ENCODE measurements at places on chromosomes 3 and 15.

DNA sequence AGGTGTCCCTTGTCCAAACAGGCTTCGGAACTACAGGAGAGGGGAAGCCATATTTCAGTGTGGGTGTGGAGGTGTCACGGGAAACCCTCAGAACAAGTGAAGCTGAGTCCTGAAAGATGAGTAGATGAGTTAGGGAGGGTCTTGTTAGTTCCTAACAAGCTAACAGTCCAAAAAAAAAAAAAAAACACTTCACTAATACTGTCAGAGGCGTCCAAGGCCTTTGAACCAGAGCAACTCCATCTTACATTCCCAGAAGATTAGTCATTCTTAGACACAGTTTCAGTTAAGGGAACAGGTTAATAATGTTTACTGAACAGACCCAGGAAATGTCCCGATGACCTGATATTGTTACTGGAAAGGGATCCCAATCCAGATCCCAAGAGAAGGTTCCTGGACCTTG lies 7.0 kb upstream of the ATP8B4 start:
- no peak for DNase-seq

- DNase-seq = no peak
These were observed 22.5 kb upstream of the HCN4 start for GRCh38 chr15:73391128-73391872.

DNA sequence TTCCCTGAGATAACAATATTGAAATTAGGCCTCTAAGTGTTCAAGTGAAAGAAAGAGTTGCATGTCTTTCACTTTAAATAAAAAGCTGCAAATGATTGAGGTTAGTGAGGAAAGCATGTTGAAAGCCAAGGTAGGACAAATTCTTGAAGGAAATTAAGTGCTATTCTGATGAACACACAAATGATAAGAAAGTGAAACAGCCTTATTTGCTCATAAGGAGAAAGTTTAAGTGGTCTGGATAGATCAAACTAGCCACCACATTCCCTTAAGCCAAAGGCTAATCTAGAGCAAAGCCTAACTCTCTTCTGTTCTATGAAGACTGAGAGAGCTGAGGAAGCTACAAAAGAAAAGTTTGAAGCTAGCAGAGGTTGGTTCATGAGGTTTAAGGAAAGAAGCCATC lies 36.1 kb downstream of the CRTC3 start:
- no peak for DNase-seq

DNA sequence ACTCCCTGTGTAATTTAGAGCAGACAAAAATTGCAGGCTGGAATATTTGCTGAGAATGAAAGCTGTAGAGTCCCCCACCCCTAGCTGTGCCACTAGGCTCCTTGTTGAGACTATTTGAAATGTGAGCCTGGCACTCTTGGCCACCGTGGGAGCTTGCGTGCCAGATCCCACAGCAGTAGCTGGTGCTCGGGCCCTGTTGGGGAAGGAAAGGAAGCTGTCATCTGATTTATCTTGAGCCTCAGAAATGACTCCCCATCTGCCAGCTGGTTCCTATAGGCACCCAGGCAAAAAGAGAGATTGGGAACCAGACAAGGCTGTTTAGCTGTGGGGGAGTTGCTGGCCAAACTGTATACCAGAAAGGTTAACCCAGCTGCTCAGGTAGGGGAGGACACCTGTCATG lies 23.4 kb upstream of the CLEC3B start:
- no peak for DNase-seq

GRCh38 chr3:68919000-68919399 lies 13.3 kb downstream of the TAFA4 start:
- DNase-seq = peak; percentile 58

DNA sequence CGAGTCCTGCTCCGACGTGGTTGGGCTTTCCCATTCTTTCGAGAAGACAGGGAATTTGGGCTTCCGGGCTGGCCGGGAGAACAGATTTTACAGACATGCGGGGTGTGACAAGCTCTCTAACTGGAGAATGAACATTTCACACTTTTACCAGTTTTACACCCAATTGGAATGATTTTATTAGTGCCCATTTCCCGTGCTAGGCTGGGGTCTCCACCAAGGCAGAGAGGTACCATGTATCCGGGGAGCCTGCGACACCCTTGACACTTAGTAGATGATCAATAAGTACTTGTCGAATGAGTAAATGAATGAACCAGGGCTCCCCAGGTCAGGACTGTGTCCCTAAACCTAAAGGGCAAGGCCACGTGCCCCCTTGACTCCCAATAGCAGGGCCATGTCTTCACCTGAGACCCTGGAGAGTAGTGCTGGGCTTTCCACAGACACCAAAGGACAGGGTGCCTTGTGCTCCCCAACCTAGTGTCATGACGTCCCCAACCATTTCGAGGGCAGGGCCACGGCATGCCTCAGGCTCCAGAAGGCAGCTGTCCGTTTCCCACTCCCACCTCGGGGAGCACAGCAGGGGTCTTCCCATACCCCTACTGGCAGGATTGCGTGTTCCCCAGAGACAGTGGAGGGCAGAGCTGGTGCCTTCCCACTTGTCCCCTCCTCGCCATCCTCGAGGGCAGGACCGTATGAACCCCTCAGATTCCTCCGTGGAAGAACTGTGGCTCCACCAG lies 679 bp upstream of the MYD88 start:
- peak; percentile 55 for DNase-seq

DNA sequence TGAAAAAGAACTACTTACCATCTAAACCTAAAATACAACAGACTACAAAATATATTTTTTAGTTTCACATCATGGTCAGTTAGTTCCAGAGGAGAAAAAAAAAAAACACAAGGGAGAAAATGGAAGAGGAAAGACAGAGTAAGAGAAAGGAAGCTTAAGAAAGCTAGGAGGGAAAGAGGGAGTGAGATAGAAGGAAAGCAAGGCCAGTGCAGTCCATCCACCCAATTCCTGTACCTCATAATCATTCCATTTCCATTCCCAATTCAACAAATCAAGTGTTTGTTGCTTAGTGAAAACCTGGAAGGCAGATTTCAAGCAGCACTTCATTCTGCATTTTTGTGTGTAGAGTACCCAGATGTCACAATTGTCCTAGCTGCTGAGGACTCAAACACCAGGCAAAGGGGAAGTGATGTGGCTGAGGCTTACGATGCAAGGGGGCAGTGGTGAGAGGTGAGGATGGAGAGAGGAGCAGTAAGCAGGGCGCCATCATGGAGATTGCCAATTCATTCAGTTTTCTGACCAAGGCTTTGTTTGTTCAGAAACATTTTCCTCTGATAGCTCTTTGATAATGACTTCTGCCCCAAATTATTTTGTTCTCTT lies 83.6 kb upstream of the GSK3B start:
- peak; percentile 55 for DNase-seq

- DNase-seq = peak; percentile 93
These were observed 18.8 kb upstream of the IQSEC1 start for GRCh38 chr3:13091898-13092611.

GRCh38 chr15:31155151-31155550 lies 53.6 kb upstream of the TRPM1 start:
- no peak for DNase-seq

- peak; percentile 17 for DNase-seq
These were observed 117.1 kb upstream of the SMAD3 start for GRCh38 chr15:66948294-66948693.

- DNase-seq = peak; percentile 91
These were observed 38.2 kb upstream of the RHO start for GRCh38 chr3:129490273-129490675.

GRCh38 chr15:19974998-19975397 lies 566.6 kb downstream of the GOLGA6L6 start:
- DNase-seq = no peak

GRCh38 chr3:25479727-25480010 lies 51.6 kb downstream of the RARB start:
- no peak for DNase-seq

DNA sequence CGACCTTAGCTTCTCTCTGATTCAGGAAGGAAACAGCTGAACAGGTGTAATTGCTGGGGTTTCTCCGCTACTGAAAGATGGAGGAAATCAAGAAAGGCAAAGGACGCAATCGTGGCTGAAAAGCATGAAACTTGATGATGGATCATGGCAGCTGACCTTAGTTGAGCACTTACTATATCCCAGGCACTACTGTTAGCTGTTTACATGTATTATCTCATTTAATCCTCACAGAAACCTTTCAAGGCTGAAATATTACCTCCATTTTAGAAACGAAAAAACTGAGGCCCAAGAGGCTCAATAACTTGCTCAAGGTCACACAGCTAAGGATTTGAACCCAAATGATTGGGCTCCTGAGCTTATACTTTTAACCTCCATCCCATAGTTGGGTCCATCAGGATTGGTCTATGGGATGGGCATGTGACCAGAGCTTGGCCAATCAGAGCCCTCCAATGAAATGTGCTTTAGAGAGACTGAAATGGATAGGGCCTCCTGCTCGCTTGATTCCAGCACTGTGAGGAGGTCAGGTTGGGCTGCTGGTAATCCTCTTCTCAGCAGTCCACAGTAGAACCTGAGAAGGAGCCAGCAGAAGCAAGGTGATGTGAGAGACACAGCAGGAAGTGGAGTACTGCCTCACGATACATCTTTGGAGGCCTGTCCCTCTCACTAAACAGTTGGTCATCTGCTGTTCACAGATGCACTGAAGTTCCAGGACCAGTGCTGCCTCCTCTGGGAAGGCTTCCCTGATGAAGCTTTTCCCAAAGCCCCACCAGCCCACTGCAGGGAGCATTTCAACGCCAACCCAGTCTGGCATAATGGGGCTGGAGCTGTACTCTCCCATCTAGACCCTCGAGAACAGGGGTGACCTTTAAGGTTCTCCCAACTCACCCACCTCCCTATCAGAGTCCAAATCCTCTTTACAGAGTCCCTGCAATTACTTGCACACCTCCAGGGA lies 10.4 kb downstream of the CLN6 start:
- no peak for DNase-seq

- peak; percentile 21 for DNase-seq
These were observed 26.8 kb upstream of the OCA2 start for GRCh38 chr15:28125673-28126651.

- no peak for DNase-seq
These were observed 39.3 kb downstream of the CGNL1 start for GRCh38 chr15:57415602-57416001.

DNA sequence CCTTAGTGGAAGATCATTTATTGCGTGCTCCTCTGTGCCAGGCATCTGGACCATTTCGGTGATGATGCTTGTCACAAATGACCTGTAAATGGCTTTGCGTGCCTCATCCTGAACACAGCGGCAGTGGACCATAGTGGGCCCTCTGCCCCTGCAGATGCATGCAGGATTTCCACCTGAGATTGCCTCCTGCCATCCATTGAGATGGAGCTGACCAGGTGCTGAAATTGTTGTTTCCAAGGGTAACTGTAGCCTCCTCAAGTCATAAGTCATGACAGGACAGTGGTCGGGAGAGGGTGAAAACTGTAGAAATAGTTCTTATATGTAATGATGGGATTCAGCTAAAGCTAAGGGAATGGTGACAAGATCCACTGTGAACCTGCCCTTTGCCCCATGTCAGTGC lies 35.5 kb downstream of the CLSTN2 start:
- DNase-seq = no peak

GRCh38 chr15:91611561-91612323 lies 241.8 kb upstream of the SLCO3A1 start:
- DNase-seq = no peak

DNA sequence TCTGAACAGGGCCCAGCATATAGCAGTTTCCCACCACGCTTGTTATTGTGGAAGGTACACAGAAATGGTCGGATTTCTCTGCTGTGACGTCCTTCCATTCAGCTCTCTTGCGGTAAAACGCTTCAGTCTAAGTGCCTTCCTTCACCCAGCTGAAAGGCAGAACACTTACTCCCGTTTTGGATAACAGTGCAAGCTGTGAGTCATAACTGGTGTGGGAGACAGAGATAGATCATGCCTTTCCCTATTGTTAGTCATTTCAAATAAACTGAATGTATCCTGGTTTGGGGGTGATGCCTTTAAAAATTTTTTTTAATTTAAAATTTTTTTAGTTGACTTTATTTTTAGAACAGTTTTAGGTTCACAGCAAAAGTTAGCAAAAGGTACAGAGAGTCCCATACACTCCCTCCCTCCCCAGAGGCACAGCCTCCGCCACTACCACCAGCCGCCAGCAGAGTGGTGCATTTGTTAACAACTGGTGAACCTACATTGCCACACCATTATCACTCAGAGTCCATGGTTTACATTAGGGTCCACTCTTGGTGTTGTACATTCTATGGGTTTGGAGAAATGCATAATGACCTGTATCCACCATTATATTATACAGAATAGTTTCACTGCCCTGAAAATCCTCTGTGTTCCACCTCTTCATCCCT lies 94.9 kb upstream of the NSMCE3 start:
- no peak for DNase-seq

DNA sequence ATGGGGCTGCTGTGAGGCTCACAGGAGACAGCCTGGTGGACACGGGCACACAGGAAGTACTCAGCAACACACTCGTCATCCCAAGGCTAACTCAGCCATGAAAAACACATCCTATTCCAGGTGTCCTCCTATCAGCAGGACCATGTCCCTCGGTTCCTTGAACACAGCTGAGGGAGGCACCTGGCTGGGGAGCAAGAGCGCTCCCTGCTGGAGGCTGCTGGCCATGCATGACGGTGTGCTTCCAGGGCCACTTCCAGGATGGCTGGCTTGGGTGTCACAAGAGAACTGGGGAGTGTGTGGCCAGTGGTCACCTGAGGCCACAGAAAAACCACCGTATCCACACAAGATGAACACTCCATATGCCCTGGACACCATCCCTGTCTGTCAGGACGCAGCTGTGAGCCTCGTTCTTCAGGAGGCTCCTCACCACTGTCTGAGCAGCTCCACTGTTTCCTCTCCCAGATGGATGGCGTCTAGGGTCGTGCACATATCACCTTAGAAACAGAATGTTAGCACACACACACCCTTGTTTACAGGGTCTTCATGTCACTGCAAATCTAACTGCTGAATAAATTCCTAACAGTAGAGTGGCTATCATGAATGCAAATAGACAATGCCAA lies 31.0 kb downstream of the POC1A start:
- peak; percentile 89 for DNase-seq

DNA sequence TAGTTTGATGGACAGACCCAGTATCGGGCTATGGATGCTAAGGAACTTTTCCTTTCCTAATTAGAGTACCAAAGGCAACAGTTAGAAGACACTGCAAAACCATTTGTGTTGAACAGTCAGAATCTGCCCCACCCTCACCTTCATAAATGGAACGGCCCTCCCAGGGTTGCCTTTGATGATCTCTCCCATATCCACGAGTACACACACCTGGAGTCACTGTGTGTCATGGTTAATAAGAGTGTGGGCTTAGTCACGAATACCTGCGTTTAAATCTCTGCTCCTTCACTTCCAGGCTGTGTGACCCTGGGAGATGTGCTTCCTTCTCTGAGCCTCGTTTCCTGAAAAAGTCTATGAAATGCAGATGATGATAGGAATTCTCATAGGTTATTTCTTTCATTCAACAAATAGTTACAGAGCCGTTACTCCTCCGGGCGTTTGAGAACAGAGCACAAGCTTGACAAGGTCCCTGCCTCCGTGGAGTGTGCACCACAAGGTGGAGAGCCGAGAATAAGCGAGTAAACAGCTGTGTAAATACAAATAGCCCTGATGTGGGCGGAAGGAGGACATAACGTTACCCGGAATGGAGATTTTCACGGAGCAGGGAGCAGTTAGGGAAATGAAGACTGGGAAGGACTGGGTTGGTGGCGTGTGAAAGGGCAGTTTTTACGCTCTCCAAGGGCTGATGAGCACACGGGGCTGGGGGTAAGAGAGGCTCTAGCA lies 6.7 kb downstream of the SLC51A start:
- DNase-seq = no peak

- DNase-seq = no peak
These were observed 67.5 kb upstream of the AKAP13 start for GRCh38 chr15:85312929-85313331.

All from ELF-1 (cell line).